ENCODE measurements at places on chromosomes 3 and 15.

- DNase-seq: no peak
Observed at GRCh38 chr15:80931191-80931590, 58.4 kb downstream of the MESD start.

DNA sequence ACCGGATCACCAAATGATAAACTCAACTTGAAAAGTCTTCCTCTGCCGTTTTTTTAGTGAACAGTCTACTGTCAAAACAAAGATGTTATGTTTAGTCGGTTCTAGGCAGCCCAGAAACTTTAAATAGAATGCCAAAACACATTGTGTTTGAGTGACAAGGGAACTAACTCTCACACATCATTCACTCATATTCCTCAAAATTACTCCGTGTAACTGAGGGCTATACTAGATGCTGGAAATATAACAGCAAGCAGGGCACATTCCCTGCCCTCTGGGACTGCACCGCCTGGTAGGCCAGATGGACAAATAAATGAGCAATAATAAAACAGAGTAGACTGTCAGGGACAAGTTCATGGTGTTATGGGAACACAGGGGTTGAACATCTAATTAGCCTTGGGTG is 251.4 kb downstream of the MAGI1 start:
- DNase-seq: no peak

DNA sequence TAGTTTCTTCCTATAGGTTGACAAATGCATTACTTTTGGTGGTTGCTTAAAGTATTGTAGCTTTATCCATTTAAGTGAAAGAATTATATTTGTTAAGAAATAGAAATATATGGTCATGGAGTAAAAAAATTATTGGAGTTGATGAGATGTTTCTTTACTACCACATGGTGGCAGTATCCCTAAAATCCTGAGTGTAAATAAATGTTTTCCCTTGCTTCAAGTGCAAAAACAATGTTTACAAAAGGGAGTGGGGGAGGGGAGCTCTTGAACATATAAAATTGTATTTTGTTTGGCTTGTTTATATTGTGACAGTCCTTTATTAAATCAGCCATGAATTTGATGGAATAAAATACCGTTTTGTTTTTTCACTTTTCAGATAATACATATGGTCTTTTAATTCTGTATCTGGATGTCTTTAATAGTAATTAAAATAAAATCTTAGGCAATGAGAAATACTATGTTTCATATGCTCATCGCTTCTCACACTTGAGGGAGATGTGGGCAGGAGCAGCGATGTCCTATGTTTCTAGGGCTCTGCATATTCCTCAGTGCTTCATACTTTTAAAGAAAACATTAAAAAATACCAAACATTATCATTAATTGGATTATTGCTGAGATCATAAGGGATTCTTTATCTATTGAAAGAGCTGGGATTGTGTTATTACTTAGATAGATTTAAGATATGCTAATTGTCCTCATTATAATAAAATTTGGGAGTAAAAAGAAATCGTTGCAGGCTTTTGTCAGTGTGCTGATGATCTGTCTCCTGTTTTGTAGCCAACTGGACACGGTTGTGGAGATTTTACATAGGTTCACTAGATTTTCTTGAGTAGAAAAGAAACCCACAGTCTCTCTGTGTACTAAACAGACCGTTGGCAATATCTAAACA is 349.7 kb downstream of the TUSC7 start:
- no peak for DNase-seq

GRCh38 chr3:14797731-14798130 is 21.0 kb upstream of the FGD5 start:
- no peak for DNase-seq

DNA sequence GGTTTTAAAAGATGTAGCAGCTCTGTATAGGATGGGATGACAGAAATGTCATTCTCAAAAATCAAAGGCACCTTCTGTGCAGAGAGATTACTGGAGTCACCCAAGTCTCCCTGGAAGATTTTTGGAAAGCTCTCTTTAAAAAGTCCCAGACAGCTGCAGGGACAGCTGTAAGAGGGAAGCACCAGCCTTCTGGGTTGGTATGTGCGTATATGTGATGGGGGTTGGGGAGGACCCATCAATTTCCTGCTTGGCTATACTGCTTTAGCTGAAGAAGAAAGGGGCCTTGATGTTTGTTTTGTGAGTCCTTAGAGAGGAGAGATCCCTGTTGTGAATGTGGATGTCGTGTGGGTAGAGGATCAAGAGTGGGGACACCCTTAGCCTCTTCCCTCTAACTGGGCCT is 5.4 kb upstream of the SEC11A start:
- DNase-seq: no peak

DNA sequence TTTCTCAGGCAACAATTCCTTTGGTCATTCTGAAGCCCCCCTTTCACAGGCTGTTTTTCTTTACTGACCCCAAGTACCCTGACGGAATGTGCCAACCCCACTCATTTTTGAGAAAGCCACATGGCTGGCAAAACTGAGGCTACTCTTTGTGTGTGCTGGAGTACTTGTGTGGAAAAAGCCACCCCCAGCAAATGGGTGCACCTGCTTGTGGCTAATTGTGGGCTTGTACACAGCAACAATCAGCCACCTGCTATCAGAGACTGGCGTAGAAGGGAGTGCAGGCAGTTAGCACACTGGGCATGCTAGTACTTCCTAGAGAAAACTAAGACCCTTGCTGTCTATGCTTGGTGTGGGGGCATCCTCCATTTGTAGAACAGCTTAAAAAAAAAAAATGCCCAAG is 110.1 kb upstream of the LMOD3 start:
- no peak for DNase-seq

- DNase-seq: no peak
Observed at GRCh38 chr15:85404918-85405866, 24.8 kb downstream of the AKAP13 start.

GRCh38 chr15:64275934-64276333 is 80.0 kb downstream of the CSNK1G1 start:
- no peak for DNase-seq

- no peak for DNase-seq
Observed at GRCh38 chr15:80531796-80532195, 127.6 kb downstream of the ARNT2 start.
